ENCODE measurements at places on chromosomes 3 and 15.
A peak's percentile ranks its signal among the peaks of the same experiment; 100 is the strongest.

DNA sequence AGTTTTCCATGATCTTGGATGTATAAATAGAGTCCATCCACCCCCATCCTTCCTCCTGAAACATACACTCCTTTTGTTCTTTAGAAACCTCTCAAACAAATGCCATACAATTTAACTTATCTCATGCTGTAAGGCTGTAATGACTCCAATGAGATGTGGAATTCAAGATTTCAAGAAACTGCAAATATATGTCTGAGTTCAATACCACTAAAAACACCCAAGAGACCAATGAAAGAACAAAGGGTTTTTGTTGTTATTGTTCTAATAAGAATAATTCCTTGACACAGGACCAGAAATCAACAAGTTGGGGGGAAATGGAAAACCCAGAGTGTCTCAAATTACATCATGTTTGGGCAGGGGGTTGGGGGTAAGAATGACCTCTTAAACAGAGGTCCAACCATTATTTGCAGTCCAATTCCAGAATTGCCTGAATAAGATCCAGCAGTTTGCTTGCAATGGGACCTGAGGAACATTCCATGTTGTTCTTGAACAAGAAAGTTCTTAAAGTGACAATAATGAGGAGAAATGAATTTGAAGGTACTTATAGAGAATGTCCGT is 48.6 kb upstream of the TGFBR2 start:
- no peak for DNase-seq

DNA sequence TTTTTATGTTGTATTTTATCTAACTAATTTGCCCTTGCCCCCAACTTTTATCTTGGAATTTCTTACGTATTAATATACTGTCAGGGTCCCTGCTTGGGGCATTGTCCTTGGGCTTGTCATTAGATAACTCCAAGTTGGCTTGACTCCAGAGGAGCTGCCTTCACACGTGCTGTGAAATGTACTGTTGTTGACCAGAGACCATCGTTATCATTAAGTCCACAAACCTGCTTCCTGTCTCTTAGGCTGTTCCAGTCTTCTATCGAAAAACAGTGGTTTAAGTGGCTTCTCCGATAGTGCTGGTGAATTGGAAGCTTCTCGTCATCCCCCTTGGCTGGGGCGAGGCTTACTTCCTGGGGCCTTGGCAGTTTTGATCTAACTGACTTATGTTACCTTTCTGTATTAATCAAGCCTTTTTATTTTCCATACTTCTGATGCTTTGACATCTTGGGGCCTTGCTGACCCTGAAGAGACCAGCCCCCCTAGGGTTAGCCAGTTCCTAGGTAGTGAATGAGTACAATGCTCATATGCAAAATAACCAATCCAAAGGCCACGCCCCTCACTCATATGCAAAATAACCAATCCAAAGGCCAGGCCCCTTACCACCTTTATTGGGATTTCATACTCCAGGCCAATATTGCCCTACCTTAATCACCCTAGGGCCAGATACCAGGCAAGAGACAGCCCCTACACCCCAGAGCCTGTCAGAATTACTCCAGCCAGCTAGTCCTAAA is 164.5 kb downstream of the IGF1R start:
- DNase-seq = no peak

DNA sequence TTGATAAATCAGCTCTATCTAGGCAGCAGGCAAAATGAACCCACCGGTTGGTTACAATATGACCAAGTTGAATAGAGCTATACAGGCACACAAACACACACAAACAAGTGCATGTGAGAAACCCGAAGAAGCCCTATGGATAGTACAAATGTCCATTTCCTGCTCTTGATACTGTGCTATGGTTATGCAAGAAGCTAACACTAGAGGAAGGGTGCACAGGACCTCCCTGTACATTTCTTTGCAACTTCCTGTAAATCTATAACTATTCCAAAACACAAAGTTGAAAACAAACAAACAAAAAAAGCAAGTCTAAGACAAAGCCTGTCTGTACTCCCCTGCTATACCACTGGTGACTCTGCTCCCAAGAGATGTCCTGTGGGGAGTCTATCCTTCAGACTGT is 8.2 kb upstream of the FAM240A start:
- no peak for DNase-seq

GRCh38 chr3:8665407-8665896 is 20.9 kb upstream of the SSUH2 start:
- no peak for DNase-seq

- DNase-seq = peak; percentile 54
Measured at GRCh38 chr3:50112462-50112861, 23.7 kb downstream of the RBM5 start.

- no peak for DNase-seq
Measured at GRCh38 chr3:101941318-101942040, 92.2 kb downstream of the NFKBIZ start.

GRCh38 chr15:24858737-24859601 is 95.8 kb upstream of the SNRPN start:
- DNase-seq = no peak

- DNase-seq = no peak
Measured at GRCh38 chr3:184382326-184383032, 2.6 kb downstream of the CHRD start.

- no peak for DNase-seq
Measured at GRCh38 chr3:112530573-112530972, 31.2 kb downstream of the ATG3 start.

- DNase-seq = no peak
Measured at GRCh38 chr3:65532215-65532614, 506.5 kb downstream of the MAGI1 start.

DNA sequence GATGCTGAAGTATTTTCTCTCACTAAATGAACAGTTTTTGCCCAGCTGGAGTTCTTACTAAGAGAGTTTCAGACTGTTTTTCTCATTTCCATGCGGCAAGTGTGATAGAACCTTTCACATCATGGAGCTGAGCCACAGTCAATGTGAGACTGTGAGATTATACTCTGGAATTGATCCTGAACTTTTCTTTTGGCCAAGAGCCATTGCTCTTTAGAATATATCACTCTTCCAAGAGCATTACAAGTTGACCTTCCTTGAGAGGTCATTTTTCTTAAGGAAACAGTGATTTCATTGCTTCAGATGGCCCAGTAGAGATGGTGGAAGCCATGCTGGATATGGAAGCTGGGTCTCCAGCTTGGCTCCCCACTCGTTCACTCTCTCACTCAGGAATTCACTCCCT is 212.9 kb upstream of the UMPS start:
- DNase-seq = no peak

DNA sequence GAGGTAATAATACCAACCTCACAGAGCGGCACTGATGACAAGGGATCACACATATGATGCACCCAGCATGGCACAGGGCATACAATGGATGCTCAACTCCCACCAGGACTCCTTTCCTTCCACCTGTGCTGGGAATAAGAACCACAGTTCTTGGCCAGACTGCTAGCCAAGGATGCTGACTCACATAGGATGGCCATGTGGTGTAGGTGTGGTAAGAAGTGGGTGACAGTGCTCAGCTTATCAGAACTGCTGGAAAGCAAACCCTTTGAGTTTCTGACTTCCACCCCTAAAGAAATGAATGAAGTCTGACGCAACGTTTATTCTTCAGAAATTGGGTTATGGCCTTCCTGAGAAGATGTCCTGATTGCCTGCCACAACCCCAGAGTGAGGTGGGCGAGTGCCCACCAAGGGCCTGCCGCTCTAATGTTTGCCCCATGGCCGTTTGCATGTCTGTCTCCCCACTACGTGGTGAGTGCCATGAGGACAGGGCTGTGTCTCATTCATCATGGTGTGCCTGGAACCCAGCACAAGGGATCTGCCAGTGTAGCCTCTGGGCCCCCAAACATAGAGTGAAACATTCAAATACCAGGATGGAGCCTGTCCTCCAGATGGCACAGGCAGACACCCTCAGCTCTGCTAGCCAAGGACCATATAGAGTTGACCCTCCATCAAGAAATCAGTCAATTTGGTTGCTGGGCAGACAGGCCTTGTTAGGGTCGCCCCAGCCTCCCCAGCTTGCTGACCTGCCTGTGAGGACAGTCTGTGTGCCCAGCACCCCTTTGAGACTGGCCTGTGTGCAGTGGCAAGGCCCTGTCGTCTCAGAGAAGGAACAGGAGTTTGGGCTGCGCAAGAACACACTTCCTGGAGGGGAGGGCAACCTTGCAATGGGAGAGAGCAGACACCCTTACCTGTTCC is 57.6 kb upstream of the SLCO2A1 start:
- DNase-seq = no peak

GRCh38 chr3:138297059-138297607 is 32.5 kb downstream of the NME9 start:
- DNase-seq = no peak

DNA sequence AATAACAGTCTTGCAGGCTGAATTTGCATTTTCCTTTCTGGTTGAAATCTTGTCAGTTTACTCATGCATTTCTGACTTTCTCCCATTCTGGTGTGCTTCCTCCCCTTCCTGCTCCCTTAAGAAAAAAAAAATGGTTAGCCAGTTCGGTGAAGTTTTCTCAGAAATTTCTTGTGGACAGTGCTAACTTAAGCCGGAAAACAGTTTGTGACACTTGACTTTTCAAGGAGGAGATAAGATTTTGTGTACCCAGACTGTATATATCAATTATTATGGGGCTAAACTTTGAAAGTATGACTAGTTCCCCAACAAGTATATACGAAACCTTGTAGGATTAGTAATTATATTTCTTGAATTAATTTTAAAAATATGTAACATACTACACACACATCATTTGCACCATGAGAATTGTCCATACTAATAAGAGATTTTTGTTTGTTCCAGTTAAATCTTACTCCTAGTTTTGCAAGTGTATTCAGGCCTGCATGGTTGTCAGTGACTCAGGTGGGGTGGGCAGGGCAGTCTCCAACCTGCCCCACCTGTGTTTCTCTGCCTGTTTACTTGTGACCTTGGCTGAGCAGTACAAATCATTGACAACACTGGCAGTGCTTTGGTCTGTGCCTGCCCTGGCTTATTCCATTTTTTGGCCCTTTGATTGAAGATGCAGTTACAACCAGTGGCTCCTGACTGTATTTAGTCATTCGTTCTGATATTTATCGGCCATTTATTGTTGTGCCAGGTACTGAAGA is 19.1 kb downstream of the UBE2E1 start:
- DNase-seq = no peak

- no peak for DNase-seq
Measured at GRCh38 chr3:33146791-33147445, 33.1 kb downstream of the CRTAP start.

- DNase-seq = no peak
Measured at GRCh38 chr3:27861046-27862036, 139.2 kb upstream of the EOMES start.

DNA sequence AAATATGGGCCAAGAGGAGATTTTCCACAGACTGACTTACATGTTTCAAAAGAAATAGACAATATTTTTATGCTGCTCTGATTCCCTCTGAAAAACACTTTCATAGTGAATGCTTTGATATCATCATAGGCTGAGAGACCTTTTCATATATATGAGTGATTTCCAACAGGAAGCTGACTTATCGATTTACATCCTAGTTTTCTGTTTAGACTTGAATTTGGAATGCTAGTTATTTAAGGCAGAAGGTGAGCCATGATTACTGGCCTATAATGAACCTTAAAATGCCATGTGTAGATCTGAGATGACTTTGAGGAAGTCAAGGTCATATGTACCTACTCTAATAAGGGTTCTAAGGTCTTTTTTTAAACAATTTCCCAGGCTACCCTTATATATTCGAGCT is 1126.1 kb downstream of the ROBO1 start:
- no peak for DNase-seq

DNA sequence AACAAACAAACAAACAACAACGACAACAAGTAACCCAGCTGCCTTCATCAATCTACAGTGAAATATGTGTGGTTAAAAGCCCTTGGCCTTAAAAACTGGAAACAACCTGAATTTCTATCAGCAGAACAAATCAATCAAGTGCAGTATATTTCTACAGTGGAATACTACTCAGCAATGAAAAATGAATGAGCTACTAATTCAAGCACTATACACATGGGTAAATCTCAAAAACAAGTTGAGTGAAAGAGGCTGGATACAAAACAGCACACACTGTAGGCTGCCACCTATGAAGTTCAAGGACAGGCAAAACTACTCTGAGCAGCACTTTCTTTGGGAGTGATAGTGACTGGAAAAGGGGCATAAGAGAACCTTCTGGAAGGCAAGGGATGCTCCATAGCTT is 395.5 kb upstream of the PROK2 start:
- no peak for DNase-seq

DNA sequence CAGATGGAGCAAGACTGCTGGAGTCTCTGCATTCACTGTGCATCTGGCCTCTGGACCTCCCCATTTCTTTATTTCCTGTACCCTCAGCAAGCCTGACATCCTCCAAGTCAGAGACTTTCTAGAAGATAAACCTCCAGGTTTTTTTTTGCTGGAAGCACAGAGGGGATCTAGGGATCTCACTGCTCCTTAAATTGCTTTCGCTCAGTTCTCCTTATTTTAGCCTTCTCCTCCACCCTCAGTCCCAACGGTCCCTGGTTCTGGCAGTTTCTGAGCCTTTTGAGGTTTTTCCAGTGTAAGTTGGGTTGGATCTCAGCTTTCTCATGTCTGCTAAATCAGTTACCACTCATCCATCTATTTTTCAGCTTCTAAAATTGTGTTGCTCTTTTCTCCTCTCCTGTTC is 22.7 kb upstream of the CHD2 start:
- no peak for DNase-seq

DNA sequence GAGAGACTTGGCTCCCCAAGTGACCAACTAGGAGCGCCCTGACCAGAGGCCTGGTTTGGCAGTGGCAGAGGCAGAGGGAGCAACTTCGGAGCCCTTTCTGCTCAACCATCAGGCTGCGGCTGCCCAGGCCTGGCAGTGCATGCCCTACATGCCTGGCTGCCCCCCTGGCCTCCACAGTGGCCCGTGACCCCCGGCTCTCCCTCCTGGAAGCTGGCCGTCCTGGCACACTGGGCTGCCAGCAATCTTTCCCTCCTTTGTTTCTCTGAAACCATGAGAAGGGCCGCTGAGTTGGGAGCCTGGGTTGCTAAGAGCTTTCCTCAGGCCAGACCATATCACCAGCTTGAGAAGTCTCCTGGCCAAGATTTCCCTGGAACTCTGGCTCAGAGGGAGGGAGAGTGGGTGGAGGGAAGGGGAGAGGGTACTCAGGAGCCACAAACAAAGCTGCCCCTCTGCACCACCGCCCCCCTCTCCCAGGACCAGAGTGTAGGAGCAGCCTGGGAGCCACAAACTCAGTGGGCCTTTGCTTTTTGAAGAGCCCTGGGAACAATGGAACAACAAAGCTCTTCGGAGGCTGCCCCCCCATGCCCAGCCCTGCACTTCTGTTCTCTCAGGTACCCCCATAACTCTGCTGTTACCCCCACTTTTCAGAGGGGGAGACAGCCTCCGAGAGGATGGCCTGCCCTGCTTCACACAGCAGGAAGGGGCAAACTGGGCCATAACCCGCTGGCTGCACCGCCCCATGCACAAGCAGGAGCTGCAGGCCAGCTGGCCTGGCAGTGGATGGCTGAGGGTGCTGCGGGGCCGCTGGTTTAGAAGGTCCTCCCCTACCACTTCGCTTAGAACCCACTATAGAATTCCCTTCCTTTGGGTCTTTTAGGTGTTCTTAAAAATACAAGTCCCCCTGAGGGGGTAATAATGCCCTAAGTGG is 11.3 kb downstream of the CORO2B start:
- no peak for DNase-seq

- no peak for DNase-seq
Measured at GRCh38 chr3:144770915-144771351, 799.3 kb downstream of the DIPK2A start.

Measured in NCI-H187 treated with DMSO at 0.1 percent for 48 hours (cell line).